ENCODE measurements at places on chromosomes 11 and 22.

DNA sequence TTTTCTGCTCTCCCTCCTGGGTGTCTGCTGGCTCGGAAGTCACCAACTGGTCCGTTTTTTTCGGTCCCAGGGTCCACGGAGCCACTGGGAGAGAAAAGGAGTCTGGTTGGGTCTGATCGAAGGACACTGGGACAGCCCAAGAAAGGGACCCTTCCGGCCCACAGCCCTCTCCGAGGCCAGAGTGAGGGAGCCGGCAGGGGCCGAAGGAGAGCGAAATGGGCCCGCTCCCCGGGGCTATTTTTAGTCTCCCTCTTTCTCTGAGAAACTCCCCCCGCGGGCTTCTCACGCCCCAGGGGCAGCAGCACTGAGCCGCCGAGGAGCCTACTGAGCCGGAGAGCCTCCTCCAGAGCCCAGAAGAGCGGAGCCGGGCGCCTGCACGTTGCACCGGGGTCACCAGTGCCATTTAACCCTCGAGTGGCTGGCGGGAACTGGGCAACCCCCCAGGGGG, 1.9 kb downstream of the ESAM start:
- no peak for DNase-seq

DNA sequence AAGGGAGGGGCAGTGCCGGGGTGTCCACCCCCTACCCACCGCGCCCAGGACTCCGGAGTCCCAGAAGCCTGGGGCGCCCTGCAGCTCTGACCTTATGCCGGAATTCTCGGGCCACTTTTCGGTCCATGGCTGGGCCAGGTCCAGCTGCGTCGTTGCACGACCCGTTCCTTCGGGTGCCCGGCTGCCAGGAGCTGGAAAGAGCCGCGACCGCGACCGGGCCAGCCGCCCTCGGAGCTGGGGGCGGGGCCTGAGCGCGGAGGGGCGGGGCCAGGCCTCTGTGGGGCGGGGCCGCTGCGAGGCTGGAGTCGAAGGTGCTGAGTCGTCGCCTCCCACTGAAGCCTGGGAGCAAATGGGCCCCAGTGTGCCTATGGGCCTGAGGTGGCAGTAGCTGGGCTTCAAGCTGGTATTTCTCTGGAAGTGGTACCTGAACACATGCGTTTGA, at the start of gene USH1C:
USH1C (minus strand) TSS at position 236 of the 442 bp plus-strand sequence; CDS start at position 127, 109 bp downstream.
- DNase-seq, result no peak

DNA sequence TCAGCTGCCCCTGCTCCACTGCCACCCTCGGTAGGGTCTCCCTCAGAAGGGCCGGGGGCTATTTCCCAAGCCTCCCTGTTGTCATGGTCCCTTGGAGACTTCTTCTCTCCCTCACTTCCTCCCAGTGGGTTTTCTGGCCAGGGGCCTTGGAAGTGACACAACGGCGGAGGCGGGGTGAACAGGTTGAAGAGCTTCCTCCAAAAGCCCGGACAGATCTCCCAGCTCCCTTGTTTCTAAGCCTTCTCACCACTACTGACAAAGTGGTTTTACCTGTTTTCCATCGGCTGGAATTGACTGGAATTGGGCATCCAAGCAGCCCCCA, 14.5 kb downstream of the MYH9 start:
- no peak for DNase-seq

- no peak for DNase-seq
Observed at GRCh38 chr11:48123254-48123875, 93.2 kb upstream of the OR4B1 start.

DNA sequence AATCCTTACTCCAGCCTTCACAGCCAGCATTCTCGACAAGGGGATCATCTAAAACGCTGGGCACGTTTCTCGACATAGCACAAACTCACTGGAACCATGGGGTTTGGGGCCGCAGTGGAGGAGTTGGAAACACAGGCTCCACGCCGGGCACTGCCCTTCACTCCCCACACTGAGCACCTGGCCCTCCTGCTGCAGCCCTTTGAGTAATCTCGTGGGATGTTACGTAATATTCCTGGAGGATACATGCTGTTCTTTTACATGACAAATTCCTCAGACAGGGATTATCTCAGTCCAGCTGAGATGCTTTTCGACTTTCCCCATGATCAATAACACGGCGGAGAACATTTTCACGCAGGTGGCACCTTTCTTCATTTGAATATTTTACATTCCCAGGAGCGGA, 408.0 kb downstream of the SHANK2 start:
- DNase-seq, result no peak

- DNase-seq, result no peak
Observed at GRCh38 chr11:61392981-61393595, 701 bp downstream of the TMEM216 start.

DNA sequence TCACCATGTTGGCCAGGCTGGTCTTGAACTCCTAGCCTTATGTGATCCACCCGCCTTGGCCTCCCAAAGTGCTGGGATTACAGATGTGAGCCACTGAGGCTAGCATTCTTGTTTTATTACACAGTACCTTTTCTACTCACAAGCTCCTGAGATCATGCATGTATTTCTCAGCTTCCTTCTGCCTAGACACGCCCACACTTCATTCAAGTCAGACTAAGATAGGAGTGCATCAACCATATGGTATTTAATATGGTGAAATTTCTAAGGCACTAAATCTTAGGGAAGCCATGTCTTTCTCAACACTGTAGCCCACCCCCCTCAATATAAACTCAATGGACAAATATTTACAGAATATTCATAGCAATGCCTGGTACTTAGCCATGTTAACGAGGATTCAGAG, 62.1 kb downstream of the SLC25A17 start:
- no peak for DNase-seq

- DNase-seq, result no peak
Observed at GRCh38 chr11:44308923-44309477, 939 bp downstream of the ALX4 start.
